ENCODE measurements at places on chromosomes 16 and 17. TPM values are rescaled to one million over a fixed set of nuclear protein-coding genes. Genes with fewer than 3 reads are reported as not detected.

GRCh38 chr16:48541108-48541786, 68.7 kb downstream of the N4BP1 start:
- DNase-seq, result no peak

DNA sequence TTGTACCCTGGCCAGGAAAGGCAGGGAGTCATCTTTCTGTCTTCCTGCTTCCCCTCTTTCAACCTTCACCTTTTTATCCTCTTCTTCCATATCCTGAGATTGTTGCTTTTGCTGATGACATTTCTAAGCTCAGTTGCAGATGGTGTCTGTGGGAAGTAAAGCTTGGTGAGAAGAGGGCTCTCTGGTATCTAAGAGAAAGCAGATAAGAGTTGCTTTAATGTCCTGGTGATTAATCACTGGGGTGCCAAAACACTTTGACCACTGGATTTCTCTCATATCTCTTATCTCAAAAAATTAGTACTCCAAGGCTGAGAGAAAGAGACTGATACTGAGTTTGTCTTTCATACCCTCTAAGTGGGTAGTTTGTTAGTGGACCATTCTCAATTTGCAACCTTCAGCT, 71.3 kb downstream of the NEUROD2 start:
- no peak for DNase-seq

The TPSB2 gene
- 2.7 TPM for polyA plus RNA-seq

DNA sequence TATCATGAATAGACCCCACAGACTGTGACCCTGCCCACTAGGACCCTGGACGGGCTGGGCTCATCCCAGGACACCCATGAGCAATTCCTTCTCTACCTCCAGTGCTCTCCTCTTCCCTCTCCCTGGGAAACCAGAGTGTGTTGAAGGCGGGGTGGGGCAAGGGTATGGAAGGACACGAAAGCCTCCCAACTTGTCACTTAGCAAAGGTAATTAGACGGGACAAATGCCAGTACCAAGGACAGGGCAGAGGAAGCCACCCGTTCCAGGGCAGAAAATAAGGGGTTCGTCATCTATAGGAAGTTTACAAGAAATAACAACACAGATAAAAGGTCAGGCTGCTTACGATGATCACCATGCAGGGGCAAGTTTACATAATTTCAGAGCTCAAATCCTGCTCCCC, 4.9 kb upstream of the EPX start:
- no peak for DNase-seq

GRCh38 chr16:86881861-86882273, 303.5 kb downstream of the FOXL1 start:
- no peak for DNase-seq

GRCh38 chr17:32755045-32755805, 121.7 kb downstream of the MYO1D start:
- DNase-seq, result no peak

GRCh38 chr16:76346210-76346609, 69.0 kb downstream of the CNTNAP4 start:
- no peak for DNase-seq

- DNase-seq, result peak; percentile 85
Measured at GRCh38 chr17:1649844-1650501, at the start of gene RILP. Gene RILP (minus strand): TSS chr17:1649866. CDS start chr17:1649804, 62 bp downstream.

Measured in psoas muscle (tissue), 8 donors.